ENCODE measurements at places on chromosomes 12 and 14.

DNA sequence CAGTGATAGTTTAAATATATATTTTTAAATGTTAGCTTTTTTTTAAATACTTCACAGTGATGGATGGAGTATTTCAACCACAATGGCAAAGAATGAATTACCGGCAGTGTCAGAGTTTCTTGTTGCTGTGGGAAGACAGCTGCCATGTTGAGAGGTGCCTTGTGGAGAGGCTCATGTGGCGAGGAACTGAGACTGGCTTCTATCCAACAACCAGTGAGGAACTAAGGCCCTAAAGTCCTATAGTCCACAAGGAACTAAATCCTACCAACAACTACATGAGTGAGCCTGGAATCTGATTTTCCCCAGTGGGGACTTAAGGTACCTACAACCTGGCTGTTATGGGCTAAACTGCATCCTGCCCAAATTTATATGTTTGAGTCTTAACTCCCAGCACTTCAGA lies 220.2 kb upstream of the PLEKHG7 start:
- no peak for DNase-seq

DNA sequence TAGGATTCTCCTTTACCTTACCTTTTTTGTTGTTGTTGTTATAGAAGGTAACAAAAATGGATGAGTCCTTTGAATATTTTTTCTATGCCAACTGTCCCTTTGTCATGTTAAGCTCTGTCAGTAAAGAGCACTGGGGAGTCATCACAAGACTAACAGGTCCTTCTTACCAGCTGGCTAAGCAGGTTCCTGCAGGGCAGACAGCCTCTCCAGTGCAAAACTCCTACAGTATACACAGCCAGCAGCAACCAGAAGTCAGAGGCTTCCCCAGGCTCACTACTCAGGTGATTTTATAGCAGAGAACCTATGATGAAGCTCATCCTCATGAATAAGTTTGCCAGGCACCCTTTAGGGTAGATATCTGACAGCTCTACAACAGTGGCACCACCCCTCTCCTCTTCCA lies 271.1 kb downstream of the RERGL start:
- no peak for DNase-seq

DNA sequence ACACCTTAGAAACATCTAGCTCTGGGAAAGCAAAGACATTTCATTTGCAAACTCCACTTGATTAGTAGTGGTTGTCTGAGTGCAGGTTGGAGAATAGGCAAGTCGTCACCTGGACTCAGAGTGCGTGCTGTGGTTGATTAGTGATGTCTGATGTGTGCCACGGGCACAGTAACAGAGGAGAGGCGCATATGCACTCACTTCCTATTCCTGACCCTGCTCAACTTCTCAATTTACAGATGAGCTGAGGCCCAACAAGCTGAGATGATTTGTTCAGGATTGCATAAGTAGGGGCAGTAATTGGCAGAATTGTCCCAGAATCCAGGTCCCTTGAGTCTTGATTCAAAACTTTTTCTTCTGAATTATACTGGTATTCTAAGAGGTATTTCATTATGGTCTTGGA lies 44.9 kb downstream of the ADCK1 start:
- DNase-seq, result peak; percentile 15

DNA sequence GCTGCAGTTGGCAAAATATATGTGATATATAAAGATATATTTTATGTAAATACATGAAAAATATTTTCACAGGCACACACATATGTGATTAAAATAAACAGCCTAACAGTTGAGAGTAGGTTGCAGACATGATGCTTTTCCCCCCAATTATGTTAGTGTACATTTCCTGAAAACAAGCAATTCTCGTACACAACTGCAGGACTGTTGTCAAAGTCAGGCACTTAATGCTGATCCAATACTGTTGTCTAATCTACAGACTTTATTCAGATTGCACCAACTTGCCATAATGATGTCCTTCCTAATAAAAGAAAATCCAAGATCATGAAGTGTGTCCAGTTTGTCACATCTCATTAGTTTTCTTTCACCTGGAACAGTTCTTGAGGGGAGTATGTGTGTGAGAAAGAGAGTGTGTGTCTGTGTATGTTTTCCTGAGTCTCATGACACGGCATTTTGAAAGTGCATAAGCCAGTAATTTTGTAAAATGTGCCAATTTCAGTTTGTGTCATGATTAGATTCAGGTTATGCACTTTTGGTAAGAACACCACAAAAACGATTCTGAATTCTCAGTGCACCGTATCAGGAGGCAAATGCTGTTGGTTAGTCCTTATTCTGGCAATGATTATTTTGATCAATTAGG lies 16.5 kb upstream of the SEL1L start:
- no peak for DNase-seq
